ENCODE measurements at places on chromosomes 5 and 9.

GRCh38 chr5:3337812-3338541 is 257.7 kb upstream of the IRX1 start:
- DNase-seq: no peak

DNA sequence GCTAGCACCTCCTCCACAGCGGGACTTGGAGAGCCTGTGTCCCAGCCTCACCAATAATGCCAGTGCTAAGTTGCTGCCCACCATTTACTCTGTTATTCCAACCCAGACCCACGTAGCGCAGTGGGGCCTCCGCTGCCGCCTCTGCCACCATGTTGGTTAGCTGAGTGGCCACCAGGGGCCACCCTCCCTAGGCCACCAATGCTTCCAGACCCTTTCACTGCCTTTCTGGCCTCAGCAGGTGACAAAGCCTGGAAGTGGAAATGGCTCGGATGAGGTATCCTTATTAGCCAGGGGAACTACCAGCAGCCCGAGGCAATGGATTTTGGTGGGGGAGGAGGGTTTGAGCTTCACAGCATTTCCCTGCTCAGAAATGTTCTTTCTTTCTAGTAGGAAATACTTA is 110.1 kb downstream of the OSTF1 start:
- no peak for DNase-seq

DNA sequence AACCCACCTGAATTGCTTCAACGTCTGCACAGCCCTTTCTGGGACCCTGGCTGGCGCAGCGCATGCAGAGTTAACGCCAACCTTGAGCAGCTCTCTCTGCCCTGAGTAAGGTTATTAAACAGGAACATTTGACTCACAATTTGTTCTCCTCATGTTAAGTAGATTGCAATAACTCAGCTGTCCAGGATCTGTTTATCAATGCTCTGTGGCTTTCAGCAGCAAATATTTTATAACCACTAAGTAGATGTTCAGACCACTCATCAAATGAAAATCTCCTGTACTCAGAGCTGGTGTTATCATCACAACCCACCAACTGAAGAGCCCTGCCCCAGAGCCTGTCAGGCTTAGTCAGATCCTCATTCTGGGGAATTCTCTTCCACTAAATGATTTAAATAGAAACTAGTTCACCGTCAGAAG is 403.0 kb downstream of the ZNF608 start:
- DNase-seq: no peak

GRCh38 chr9:130561056-130561455 is 18.3 kb upstream of the FUBP3 start:
- no peak for DNase-seq

GRCh38 chr5:176454724-176455394 is 6.7 kb downstream of the FAF2 start:
- DNase-seq: no peak

- no peak for DNase-seq
These were observed 165.4 kb downstream of the EPB41L4A start for GRCh38 chr5:112253478-112254250.

DNA sequence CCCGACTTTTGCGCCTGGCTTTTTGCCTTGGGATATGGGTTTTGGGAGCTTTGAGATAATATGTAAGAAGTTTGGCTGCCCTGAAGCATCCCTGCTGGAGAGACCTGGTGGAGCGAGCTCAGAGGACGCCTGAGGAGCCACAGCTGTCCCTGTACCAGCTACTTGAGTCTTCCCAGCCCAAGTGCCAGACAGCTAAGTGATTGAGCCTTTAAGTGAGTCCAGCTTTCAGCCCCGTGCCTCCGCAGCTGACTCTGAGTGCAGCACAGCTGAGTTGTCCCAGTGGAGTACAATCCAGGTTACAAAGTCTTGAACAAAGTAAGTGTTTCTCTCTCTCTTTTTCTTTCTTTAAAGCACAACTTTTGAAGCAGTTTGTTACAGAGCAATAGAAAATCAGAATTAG is 203.8 kb upstream of the DAP start:
- no peak for DNase-seq

DNA sequence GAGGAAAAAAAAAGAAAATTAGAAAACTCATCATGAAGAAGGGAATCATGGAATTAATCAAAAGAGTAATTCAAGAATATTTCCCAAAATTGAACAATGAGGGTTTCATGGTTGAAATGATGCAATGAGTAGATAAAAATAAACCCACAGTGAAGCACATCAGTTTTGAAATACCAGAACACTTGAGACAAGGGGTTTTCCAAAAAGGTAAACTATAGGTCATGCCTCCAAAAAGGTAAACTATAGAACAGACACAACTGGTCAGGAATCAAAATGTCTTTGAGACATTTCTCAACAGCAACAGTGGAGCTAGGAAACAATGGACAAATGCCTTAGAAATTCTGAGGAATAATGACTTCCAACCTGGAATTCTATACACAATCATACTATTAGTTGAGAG is 60.2 kb upstream of the PCSK5 start:
- no peak for DNase-seq

GRCh38 chr9:83449983-83450382 is 88.2 kb downstream of the FRMD3 start:
- DNase-seq: no peak

- no peak for DNase-seq
These were observed 395.4 kb upstream of the WWC1 start for GRCh38 chr5:167895899-167896659.
